GM13977 (cell line): ENCODE measurements at places on chromosomes 7 and 10.

DNA sequence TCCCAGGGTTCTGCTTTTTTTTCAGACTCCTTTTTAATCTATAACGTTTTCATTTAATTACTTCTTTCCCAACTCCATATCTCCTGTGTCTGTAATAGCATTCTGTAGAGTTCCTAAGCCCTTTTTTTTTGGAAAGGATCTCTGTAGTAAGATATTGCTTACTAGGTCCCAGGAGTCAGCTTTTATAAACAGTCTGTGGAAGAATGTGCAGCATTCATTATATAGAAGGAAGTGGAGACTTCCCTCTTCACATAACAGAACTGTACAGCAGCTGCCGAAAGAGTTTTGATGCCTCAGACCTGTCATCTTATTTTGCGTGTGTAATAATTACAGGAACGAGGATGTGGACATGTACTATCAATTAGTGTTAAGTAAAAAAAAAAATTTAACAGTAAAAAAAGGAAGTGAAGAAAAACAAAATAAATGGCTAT is 7.4 kb upstream of the STEAP4 start:
- no peak for DNase-seq

DNA sequence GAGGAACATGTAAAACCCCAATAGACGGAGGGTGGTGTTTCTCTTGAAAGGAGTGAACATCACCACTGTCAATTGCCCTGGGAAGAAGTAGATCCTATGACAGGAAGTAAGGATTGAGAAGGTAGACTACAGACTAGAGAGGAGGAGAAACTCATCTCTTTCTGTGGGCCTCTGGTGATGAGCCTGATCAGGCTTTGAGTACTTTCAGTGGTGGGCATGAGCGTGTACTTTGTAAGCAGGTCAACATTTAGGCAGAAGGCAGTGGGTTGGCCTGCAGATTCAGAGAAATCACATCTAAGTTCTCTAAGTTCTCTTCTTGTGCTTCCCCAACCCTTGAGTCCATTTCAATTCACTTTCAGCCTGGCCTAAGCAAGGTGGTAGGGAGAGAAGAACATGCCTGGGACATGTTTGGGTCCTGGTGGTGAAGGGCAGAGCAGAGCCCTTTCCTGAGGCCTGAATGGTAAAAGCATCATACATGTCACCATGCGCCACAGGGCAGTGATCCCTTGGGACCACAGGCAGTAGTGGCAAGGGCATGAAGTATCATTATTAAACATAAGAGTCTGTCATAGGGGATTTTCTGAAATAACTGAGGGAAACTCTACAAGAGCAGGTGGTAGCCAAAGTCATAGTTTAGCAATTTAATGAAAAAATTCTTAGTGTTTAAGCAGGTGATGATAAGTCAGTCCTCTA is 56.4 kb upstream of the ANKRD1 start:
- peak; percentile 42 for DNase-seq

- no peak for DNase-seq
These were observed 46.1 kb downstream of the PROSER2 start for GRCh38 chr10:11869219-11869618.

DNA sequence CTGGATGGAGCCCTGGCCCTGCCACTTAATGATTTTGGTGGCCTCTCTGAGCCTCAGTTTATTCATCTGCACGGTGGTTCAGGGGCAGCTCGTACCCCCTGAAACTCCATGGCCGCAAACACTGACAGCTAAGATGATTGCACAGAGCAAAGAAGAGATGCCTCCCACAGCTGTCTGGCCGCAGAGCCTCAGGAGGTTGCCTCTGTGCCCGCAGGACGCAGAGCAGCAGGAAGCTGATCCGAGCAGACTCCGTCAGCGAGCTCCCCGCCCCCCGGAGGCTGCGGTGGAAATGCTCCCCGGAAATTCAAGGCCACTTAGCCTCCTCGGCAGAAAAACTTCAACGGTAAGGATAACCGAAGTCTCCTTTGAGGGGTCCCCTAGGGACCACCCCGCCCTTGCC is 30.2 kb upstream of the C10orf53 start:
- DNase-seq = no peak

- DNase-seq = no peak
These were observed 34.0 kb downstream of the MYO1G start for GRCh38 chr7:44944821-44945220.

DNA sequence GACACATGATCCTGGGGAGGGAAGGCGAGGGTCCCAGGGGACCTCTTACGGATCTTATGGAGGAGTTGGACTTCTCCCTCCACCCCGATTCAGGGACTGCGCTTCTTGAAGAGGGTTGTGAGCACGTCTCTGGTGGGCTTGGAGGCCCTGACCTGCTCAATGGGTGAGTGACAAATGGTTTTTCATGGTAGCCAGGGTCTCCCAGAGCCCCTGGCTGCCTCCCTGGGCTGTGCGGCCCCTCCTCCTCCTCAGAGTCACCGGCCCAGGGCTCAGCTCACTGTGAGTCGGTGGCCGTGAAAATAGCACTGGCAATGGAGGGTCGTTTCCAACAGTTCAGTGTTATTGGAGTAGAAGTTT is 26.6 kb downstream of the INPP5A start:
- no peak for DNase-seq

DNA sequence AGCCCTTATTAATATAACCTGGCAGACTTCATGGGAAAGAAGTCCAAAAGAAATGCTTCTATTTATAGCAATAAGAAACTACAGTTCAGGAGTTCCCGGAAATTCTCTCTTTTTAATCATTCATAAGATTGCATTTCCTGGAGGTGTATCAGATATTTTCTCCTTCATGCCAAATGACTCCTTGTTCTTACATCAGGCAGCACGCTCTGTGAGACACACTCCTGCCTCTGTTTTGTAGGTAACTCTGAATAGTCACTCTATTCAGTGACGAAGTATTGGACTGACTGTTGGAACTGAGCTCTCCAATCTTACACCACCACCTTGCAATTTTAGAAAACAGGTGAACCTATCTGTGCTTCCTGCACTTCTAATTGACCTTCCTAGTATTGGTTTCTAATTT is 78.7 kb upstream of the MSRB2 start:
- no peak for DNase-seq

GRCh38 chr10:33459602-33460001 is 125.1 kb upstream of the NRP1 start:
- DNase-seq = no peak

DNA sequence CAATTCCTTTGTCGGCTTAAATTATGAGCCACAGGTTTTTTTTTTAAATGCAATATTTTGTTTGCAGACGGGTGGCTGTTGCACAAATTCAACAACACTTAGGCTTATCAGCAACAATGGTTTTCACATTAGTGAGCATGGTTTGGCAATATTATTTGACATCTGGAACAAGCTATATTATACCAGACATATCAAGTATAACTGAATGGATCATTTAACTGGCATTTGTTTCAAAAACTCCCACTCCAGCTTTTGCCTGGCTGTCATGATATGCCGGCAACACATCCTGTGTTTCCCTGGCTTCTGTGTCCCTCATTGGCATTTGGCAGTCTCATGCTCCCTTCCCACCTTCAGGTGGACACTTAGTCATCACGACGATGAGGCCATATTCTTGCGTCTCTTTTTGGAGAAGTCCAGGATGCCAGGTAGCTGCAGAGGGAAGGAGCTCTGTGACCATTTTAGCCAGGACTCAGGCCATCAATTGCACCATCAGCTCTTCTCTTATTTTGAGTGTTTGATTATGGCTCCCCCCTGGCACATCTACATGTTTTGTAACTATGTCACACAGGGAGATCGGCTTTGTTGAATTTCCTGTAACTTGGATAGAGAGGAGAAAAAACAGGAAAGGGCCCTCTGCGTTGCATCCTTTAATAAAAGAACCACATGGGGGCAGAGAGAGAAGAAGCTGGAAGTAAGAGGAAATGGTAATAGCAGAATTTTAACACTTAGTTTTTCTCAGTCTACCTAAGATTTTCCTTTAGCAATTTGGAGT is 413.9 kb downstream of the LRMDA start:
- no peak for DNase-seq

- no peak for DNase-seq
These were observed 32.7 kb downstream of the COL26A1 start for GRCh38 chr7:101395376-101395775.
